ENCODE measurements at places on chromosomes 3 and 15. TPM values are rescaled to one million over a fixed set of nuclear protein-coding genes. Genes with fewer than 3 reads are reported as not detected.

The EIF2A gene
- total RNA-seq = 73.5 TPM

The ZMYND10 gene
- 10.8 TPM for total RNA-seq

The IRAK2 gene
- total RNA-seq = 8.3 TPM

The ACKR2 gene
- 0.74 TPM for total RNA-seq

The CPB1 gene
- not detected for total RNA-seq

The SNTN gene
- total RNA-seq = not detected

The RARRES1 gene
- not detected for total RNA-seq

The LYZL4 gene
- total RNA-seq = not detected

The CEMIP gene
- total RNA-seq = not detected

The GOLGA8J gene
- not detected for total RNA-seq

- no peak for DNase-seq
Measured at GRCh38 chr3:15535732-15536131, 14.2 kb upstream of the COLQ start.

- DNase-seq = peak; percentile 49
Measured at GRCh38 chr3:98994128-98994762, 92.8 kb upstream of the DCBLD2 start.

DNA sequence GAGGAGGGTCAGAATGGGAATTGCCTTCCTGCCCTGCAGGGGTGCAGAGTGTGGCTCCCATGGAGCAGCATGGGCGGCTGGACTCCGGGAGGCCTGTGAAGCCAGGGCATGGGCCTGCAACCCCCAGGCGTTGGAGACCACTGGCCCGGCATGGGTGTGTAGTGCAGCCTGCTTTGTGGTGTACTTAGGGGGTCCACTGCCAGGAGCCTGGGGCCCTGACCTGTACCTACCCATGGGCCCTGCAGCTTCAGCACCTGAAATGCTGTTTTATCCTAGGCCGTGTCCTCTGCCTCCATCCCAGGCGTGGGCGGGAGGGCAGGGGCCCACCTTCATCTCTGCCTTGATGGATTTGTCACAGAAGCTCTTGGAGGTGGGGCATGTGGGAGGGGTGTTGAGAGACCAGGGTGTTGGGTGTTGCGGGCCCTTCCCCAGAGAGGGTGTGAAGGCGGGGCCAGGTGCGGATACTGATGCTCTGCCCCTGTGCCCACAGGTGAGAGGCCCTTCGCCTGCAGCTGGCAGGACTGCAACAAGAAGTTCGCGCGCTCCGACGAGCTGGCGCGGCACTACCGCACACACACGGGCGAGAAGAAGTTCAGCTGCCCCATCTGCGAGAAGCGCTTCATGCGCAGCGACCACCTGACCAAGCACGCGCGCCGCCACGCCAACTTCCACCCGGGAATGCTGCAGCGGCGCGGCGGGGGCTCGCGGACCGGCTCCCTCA, 45.0 kb downstream of the KLF13 start:
- no peak for DNase-seq

- no peak for DNase-seq
Measured at GRCh38 chr15:52784799-52785671, 5.1 kb downstream of the ONECUT1 start.

- DNase-seq = no peak
Measured at GRCh38 chr3:119490153-119490552, 8.2 kb upstream of the TIMMDC1 start.

- DNase-seq = no peak
Measured at GRCh38 chr3:152769523-152769922, 65.4 kb upstream of the P2RY1 start.

DNA sequence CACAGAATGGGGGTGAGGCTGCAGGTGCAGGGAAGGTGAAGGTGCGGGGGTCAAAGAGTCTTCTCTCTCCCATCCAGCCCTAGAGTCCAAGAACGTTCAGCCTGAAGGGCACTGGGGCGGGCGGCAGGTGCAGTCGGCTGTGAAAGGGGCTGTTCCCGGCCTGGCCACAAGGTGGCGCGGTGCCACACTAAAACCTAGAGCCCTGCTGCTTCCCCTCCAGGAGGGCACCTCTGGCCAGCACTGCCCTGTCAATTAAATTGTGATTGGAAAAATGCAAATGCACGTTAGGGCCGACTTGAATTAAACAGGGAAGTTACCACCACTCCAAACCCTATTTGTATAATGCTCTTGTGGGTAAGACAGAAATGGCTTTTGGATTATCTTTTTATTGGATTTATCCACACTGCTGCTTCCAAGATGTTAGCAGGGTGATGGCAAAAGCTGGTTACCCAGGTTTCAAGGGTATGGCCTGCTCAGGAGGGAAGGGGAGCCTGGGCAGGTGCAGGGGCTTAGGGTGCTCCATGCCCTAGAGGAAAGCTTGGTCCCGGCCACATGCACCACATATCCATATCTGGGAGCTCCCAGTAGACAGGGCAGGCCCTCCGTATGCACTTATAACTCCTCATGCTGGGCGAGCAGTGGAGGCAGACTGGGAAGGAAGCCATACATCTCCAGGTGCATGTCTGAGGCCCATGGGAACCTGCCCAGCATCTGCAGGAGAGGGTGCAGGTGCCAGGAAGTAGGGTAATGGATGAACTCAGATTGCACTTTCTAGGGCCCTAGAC, 119.8 kb downstream of the ADCY5 start:
- peak; percentile 49 for DNase-seq
